Fibroblast of mammary gland (primary cell): ENCODE measurements at places on chromosomes 4 and X.
A peak's percentile ranks its signal among the peaks of the same experiment; 100 is the strongest.

DNA sequence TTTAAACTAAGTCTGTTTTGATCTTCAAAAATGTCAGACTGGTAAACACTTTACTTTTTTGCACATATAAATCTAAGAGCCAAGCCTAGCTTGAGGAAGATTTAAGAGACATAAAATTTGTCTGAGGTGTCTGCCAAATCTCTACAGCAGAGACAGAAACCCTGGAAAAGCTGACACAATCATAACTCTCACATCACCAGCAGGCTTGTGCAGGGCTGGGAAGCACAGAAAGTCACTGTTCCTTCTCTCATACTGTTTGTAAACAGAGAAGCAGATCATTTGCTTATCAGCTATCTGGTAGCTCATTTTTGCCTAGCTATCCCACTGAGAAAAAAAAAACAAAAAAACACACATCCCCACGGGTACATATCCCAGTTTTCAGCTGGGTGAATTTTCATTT lies 7.0 kb downstream of the ENOX2 start:
- peak; percentile 18 for DNase-seq

- no peak for DNase-seq
Measured at GRCh38 chrX:37686369-37686995, 891 bp downstream of the XK start.

DNA sequence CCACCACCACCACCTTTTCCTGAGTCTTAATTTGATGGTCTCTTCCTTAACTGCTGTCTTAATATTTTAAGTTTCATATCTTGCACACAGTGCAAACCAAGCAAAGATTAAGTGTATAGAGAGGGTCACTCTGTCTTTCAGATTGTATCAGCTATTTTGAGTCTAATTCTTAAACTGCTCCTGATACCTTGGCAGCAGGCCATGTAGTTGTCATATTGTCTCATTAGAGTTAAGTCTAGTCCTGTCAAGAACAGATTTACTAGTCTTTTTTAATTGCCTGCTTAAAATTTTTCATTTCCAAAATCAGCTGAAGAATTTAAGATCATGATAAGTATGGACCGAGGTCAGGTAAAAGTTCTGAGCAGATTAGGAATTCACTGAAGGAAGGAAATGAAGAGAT lies 51.5 kb downstream of the FHIP1A start:
- no peak for DNase-seq

DNA sequence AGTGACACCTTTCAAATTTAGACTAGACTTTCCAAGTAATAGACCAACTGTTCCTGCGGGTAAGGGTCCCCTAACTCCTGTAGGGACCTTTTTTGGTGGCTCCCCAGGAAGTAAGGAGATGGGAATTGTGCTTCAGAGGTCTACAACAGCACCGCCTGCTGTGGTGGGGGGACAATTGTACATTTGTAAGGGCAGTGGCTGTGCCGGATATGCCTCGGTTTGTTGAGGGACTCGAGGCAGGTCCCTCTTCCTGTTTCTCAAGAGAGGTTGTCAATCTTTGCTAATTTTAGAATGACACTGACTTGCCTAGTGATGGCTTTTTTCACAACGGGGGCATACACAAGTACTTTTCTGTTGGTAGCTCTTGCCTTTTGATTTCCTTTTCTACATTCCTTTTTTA lies 15.5 kb upstream of the HSD17B11 start:
- no peak for DNase-seq

DNA sequence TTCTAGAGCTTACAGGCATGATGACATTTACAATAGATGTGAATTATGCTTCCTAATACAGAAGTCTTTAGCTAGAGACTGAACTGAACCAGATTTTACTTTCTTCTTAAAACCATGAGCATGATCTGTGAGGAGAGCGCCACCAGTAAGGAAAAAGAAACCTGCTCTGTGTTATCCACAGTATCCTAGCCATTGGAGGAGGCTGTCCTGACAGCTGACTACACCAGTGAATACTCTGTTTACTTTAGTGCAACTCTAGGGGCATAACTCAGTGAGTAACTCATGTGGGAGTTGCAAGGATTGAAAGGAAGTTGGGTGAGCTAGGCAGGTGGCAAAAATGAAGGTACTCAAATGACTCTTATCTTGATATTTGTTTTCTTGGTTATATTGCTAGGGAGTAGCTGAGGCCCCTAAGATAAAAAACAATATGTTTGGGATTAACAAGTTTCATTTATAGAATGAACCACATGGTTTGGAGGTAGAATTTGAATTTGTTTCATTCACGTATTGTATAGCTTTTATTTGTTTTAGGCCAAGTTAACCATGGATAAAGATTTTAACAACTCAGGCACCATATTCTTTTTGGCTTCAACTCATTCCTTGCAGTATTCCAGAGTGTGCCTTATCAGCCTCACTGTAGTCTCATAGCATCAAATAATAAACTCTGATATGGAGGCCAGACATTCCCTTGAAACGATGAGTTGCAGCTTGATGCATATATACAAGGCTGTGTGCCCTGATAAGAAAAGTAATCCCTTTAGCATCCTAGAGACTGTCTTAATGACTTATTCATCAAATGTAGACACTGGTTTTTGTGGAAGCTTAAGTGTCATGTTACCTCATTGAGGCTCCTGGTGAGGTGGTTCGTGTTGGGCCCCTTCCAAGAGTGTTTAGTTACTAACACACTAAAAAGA lies 2.5 kb downstream of the BMP3 start:
- no peak for DNase-seq

DNA sequence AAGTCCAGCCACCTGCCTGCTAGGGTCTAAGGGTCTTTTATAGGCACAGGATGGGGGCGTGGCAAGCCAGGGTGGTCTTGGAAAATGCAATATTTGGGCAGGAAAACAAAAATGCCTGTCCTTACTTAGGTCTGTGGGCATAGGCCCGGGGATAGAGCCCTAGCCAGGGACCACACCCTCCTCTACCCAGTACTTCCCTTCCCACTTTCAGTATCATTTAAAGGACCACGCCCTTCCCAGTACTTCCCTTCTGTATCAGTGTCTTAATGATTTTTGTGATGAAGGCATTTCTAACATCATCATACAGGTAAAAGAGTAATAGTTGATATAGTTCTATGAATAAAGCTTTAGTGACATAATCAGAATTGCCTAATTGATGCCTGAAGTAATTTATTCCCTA lies 11.4 kb downstream of the BANK1 start:
- no peak for DNase-seq

DNA sequence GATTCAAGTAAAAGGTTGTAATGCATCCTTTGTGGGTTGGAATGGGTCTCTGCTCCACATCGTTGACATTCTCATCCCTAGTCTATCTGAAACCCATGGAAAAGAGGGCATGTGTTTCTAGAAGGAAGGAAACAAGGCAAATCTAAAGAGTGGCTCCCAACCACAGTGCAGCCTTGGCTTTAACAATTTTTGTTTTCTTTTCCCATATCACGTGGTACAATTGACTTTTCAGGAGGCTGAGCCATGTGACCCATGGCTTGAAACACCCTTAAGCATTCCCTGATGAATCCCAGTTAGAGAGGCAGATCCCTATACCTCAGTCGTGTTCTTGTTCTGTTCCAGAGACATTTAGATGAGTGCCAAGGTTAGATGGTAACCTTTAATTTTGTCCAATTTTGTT lies 12.8 kb downstream of the DCUN1D4 start:
- no peak for DNase-seq

DNA sequence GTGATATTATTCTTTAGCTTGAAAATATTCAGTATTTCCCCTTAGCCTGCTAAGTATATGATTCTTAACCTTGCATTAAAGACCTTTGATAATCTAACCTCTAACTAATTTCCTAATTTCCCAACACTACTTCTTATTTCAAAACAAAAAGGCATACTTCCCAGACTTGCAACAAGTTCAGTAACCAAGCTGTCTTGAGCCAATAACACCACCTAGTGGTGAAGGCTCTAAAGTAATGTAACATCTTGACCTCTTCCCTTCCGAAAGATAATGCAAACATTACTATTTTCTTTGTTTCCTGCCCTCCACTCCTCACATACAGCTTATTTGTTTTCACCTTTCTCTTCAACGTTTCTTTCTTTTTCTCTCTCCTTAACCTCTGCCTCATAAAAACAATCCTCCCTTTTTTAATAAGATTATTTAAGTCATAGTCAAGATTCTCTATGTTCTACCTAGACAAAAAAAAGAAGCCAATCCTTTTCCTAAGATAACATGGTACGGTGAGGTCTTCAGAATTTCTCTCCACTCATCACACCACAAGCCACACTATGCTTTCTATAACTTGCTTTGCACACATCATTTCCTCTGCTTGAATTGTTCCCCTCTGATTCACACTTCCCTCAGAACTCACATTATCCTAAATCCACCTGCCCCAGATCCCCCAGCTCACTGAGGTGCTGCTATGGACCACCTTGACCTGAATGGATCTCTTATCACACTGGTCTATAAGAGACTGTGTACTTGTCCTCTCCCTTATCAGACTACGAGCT lies 3.5 kb downstream of the FAT1 start:
- peak; percentile 79 for DNase-seq

- no peak for DNase-seq
Measured at GRCh38 chr4:86450861-86451260, 91.0 kb upstream of the MAPK10 start.

GRCh38 chrX:140724736-140725135 lies 15.2 kb downstream of the LINC00632 start:
- peak; percentile 4 for DNase-seq

- no peak for DNase-seq
Measured at GRCh38 chrX:13965531-13965930, 64.2 kb downstream of the GEMIN8 start.

DNA sequence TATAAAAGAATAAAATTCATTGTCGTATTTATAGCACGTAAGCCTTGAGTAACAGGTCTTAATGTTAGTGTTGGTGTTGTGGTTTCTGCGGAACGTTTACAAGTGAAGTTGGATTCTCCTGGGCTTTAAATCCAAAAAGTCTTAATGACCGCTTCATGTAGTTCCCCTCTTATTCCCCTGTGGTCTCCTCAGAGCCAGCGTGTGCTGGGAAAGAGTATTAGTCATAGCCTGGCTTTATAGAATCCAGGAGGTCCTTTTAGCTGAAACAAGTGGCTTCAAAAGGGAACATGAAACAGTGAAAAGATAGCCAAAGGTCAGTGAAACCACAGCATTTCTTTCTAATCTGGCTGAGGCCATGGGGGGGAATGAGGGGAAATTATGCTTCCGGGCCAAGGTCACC lies 79.1 kb downstream of the CLCN4 start:
- DNase-seq: peak; percentile 91

GRCh38 chrX:115988825-115989224 lies 181.7 kb upstream of the AGTR2 start:
- DNase-seq: no peak

GRCh38 chr4:54066718-54067129 lies 2.3 kb upstream of the CHIC2 start:
- no peak for DNase-seq

DNA sequence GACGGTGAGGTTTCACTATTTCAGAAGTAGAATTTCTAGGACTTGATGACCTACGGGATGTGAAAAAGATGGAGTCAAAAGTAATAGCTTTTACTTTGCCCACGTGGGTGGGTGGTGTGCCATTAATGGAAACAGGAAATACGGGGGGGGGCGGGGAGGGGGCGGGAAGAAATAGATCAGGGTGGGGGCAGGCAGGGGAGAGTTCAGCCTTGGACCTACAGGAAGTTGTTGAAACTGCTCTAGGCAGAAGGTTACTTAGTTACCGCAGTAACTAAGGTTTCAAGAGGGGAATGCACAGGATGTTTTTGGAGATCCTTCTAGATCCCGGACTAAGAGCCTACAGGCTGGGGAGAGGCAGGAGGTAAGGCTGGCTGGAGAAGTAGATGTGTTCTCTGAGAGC lies 3.6 kb upstream of the FHL1 start:
- DNase-seq: no peak

GRCh38 chr4:140952717-140953116 lies 180.6 kb downstream of the RNF150 start:
- DNase-seq: peak; percentile 56

GRCh38 chr4:165384598-165384997 lies 5.8 kb downstream of the CPE start:
- peak; percentile 86 for DNase-seq

- peak; percentile 37 for DNase-seq
Measured at GRCh38 chr4:118981171-118981838, 92.7 kb downstream of the SYNPO2 start.

DNA sequence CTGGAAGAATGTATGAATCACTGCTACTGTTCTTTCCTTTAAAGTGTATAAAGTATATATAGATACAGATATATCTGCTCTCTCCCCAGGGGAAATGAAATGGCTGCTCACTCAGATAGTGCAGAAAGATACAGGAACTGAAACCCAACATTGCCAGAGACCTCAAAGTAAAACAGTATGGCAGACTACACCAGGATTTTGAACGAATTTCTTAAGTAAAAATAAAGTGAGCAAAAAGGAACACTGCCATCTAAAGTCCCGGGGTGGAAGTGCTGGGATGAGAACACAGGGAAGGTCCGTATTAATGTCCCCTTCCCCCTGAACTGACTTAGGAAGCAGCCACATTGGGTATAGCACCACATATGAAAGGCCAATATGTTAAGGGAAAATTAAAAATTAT lies 93.4 kb downstream of the TMA16 start:
- no peak for DNase-seq
